ENCODE measurements at places on chromosomes 2 and 18.

- DNase-seq, result no peak
Measured at GRCh38 chr2:59390581-59390980, 1149.5 kb upstream of the FANCL start.

- no peak for DNase-seq
Measured at GRCh38 chr18:62846313-62846712, 131.0 kb downstream of the PHLPP1 start.

DNA sequence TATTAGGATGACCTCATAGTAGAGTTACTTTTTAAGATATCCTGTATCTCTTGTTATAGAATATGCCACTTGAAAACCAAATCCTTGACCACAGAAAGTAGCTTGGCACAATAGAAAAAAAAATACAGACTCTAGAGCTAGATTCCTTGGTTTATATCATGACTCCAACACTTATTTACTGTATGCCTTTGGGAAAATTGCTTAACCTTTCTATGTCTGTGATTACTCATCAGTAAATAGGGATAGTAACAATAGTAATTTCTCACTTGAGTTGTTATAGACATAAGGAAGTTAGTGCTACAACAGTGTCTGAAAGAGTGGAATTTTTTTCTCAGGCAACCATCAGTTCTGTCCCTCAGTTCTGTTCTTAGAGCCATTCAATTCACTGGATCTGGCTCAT, 193.8 kb downstream of the GULP1 start:
- no peak for DNase-seq

- DNase-seq, result no peak
Measured at GRCh38 chr2:168378960-168379669, 77.0 kb upstream of the CERS6 start.

- no peak for DNase-seq
Measured at GRCh38 chr18:23099621-23100020, 35.7 kb upstream of the CABLES1 start.

- no peak for DNase-seq
Measured at GRCh38 chr18:34153711-34154110, 71.0 kb downstream of the NOL4 start.

GRCh38 chr2:36611316-36611990, 13.5 kb upstream of the FEZ2 start:
- no peak for DNase-seq

DNA sequence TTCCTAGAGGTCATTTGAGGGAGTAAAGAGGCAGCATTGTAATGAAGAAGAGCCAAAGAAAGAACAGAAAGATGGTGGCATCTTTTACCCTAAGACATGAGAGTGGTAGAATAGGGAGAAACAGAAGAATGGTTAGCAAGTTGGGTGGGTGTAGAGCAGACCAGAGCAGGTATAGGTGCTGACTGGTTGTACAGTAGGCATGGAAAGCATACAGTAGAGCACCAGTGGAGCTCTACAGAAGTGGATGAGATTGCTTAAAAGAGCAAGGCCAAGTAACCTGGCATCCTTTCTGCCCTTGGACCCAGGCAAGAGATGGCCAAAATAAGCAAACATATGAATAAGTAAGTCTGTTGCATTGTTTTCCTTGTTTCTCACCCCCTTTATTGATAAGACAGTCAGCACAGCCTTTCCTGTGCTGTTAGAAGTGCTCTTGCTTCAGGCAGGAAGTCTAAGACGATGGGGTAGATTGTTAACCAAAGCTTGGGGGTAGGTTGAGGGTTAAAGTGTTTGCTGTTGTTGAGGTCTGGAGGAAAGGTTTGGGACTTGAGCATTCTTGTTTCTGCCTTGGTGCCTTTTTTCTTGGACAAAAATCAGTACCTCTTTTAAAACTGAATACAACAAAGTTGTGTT, 76.9 kb downstream of the DIS3L2 start:
- DNase-seq, result no peak

GRCh38 chr2:178324077-178324476, 126.9 kb downstream of the PRKRA start:
- DNase-seq, result no peak

- DNase-seq, result no peak
Measured at GRCh38 chr2:180442860-180443644, 436.0 kb upstream of the CWC22 start.

- no peak for DNase-seq
Measured at GRCh38 chr2:65071499-65072180, 15.4 kb downstream of the CEP68 start.

- DNase-seq, result no peak
Measured at GRCh38 chr2:854460-854859, 96.2 kb upstream of the SNTG2 start.

All from activated T-cell treated with anti-CD3 and anti-CD28 coated beads for 4 hours (primary cell).